NCI-H187 treated with DMSO at 0.1 percent for 48 hours (cell line): ENCODE measurements at places on chromosomes 4 and X.

DNA sequence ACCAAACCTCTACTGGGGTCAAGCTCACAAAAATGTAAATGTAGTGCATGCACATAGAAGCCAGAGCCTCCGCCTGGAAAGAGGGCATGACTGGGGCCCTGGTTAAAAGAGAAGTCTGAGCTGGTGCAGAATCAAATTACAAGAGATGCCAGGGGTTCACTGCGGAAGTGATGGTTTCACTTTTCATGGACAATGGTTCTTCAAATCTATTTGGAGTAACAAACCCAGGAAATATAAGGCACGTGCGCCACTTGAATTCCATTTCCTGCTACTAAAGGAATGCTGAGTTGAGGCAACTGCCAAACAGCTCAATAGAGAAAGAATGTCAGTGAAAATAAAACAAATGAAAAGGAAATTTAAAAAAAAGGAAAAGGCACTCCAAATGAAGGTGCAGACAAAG is 79.8 kb downstream of the FUNDC1 start:
- no peak for DNase-seq

DNA sequence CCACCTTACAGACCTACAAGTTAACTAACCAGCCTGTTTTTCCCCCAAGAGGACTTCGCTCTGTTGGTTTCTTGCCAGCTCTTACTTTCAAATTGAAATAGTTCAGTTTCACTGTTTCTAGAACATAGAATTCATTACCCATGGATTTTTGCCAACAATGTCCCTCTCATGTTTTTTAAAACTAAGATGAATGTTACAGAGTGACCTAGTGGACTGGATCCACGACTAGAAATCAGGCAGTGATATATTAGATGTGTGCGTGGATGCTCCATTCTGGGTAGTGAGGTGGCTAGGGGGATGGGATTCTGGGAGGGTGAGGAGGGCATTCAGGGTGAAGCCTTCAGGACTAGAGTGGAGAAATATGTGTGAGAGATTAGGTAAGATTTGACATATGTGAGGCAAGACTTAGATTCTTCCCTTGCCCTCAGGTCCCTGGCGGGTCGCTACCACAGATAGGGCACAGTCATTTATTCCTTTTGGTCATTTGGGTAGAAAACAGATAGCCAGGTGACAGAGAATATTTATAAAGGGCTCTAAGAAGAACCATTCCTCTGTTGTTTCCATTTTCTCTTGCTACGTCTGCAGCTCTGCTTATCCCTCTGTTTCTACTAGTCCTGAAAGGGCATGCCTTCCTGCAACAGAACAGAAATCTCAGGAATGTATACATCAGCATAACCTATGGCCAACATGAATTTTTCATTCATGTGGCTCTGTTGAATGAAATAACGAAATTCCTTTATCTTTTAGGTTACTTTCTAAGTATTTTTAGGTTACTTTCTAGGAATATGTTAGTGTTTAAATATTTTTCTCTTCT is 15.4 kb upstream of the JADE1 start:
- no peak for DNase-seq

DNA sequence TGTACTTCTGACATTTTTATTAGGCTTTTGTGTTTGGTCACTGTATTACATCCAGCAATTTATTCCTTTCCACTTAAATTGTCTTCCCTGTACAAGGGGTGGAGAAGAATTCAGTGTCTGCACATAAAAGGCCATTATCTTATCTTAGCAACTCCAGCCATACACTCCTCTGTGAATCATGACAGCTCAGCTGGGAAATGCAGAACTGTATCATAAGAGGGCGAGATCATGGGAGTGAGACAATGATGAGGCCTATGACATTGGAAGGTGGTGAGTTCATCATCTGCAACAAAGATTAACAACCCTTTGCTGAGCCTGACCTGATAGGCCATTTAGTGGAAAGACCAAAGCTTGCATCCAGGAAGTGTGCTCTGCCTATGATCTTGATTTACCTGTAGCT is 33.3 kb downstream of the SLIT2 start:
- DNase-seq: no peak

- no peak for DNase-seq
Measured at GRCh38 chrX:126065901-126066660, 100.0 kb downstream of the DCAF12L2 start.

- no peak for DNase-seq
Measured at GRCh38 chr4:139754938-139755337, 89.3 kb downstream of the MGST2 start.

GRCh38 chr4:6046526-6047129 is 28.4 kb upstream of the C4orf50 start:
- no peak for DNase-seq

DNA sequence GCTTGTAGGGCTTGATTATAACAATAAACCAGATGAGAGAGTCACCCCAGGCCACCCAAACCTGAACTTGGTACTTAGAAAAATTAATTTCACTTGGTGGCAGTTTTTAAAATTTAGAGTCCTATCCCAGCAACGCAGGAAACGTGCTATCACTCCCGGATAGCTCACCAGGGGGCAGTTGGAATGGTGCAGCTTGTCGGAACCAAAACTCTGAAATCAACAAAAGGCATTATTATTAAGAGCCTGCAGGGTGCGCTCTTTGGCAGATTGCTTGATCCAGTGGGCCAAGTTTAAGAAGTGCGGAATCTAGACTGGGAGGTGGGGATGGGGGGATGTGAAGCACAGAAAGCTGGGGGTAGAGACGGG is 2.4 kb downstream of the FRAS1 start:
- peak; percentile 66 for DNase-seq

DNA sequence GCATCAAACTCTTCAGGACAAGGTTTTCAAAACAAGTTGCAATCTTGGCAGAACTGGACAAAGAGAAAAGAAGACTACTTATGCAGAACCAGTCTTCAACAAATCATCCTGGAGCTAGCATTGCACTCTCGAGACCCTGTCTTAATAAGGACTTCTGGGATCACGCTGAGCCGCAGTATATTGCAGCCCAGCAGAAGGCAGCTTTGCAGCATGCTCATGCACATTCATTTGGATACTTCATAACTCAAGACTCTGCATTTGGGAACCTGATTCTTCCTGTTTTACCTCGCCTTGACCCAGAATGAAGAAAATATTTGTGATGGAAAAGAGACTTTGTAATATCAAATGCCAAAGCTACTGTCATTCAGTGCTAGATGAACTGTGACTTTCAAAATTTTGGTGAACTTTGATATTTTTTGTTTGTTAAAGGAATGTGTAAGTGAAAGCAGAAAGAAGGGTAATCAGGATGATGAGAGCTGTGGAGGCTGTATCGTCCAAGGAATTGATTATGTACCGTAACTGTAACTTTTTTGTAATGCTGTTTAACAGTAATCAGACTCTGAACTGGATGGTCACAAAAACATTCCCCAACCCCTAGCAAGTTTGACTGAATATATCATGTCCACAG is 27.2 kb downstream of the HSPA4L start:
- DNase-seq: no peak

DNA sequence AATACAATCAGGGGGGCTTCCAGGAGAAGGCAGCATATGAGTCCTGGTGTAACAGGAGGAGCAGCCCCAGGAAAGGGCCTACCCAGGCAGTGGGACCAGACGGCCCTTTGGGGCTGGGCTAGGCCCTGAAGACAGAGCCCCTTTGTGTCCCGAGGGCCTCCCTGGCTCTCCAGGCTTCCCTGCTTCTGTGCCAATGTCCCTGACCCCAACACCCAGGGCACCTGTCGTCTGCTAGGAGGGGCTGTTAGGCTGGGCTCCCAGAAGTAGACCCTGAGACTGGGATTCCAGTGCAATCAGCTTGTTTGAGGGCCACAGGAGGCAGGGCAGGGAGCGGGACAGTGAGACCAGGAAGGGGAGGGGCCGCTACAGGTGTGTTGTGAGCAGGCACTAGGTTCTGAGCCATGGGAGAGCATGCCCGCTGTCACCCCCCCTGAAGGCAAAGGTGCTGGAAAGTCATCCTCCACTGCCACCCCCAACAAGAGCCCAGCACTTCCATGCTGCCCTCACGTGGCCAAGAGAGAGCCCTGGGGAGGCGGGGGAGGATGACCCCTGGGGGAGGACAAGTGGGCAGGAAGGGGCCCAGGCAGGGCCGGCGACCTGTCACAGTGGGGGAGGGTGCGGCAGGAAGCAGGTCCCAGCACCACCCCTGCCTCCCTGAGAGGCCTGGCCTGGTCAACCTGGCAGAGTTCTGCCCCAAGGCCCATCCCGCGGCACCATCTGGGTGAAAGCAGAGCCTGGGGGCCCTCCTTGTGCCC is 64.8 kb downstream of the ADRA2C start:
- no peak for DNase-seq

- DNase-seq: peak; percentile 52
Measured at GRCh38 chrX:48911412-48912182, at the start of gene SLC35A2. Gene SLC35A2, minus strand, starts transcription at chrX:48911646. Its CDS starts 10 bp downstream, at chrX:48911636.

DNA sequence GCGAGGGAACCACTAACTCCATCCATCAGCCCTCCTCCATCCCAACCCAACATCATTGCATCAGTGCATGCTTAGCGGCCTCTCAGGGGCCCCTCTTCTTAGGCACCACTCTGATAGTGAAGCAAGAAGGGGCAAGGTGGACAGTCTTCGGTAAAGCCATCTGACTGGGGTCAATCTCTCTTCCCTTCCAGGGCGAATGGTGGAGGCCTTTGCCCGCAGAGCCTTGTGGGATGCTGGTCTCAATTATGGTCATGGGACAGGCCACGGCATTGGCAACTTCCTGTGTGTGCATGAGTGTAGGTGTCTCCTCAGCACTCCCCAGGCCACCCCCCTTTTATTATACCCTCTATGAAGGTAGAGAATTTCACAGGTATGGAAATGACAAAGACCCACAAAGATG is 18.8 kb upstream of the SASH3 start:
- DNase-seq: no peak

GRCh38 chr4:9923195-9923812 is 98.0 kb downstream of the SLC2A9 start:
- DNase-seq: no peak

DNA sequence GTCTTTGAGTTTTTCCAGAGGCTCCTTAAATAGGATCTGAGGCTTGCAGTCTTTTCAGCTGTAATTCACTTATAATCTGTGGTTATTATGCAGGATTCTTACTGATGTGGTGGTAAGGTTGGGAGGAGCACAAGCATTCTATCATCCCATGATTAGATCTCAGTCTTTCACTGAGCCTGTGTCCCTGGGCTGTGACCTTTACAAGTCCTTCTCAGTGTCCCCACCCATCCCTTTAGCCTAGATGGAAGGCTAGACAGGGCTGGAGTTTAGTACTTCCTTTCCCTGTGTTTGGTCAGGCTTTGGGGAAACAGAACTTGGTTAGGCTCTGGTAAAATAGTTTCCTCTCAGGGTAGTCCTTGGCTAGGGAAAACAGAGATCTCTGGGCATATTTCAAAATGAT is 17.1 kb upstream of the NKAP start:
- DNase-seq: no peak
